ENCODE measurements at places on chromosomes 12 and 14.

- DNase-seq, result no peak
Measured at GRCh38 chr12:124828264-124829007, 35.2 kb downstream of the SCARB1 start.

GRCh38 chr12:4584896-4585295 is 22.9 kb downstream of the DYRK4 start:
- DNase-seq, result no peak

DNA sequence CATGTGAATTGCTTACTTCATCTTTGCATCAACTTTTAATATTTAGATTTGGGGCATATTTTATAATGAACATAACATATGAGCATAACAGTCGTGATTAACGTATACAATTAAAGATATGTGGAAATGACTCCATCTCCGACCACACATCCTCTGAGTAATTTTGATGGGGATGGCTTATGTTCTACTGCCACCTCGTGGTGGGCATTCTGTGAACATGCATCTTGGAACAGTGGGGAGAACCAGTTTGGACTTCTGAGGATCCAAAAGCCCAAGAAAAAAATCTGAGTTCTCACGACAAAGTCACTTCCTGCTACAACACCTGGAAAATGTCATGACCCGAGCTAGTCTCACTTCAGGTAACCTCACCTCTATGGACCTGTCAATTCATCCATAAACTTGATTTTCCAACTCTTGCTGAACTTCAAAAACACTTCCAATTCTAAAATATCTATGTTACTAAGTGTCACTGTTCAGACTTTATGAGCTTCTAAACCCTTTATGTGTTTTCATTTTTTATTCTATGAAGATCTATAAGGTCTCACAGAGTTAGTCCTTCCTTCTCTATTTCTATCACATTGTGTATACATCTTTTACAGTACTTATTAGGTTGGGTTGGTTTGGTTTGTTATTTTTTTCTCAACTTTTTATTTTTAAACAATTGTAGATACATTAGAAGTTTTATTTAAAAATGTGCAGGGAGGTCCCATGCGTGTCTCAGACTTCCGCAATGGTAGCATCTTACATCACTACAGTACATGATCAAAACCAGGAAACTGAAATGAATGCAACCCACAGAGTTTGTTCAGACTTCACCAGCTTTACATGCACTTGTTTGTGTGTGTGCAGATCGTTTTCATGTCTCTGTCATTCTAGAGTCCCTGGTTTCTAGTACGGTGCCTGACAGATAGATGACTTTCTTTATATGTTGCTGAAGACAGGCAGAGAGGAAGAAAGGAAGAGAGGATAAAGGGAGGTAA is 38.2 kb upstream of the STAB2 start:
- peak; percentile 14 for DNase-seq

GRCh38 chr14:85363358-85363757 is 166.6 kb upstream of the FLRT2 start:
- no peak for DNase-seq

GRCh38 chr12:57332646-57333312 is 81.8 kb upstream of the STAC3 start:
- no peak for DNase-seq

DNA sequence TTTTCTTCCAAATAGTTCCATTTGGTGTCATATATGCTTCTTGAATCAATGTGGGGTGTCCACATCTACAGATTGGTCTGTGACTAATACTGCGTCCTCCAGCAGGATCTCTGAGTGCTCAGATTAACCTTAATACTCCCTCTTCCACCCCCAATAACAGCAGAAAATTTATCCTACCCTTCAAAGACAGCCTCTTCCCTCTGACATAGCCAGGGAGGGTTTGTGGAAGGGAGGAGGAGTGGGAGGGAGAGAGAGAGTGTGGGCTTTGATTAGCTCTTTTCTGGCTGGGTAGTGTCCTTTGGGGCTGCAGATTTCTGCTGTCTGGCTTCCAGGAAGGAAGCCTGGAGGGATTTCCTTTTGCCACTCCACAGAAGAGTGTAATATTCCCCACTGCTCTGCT is 220.7 kb downstream of the TTC6 start:
- DNase-seq, result no peak

DNA sequence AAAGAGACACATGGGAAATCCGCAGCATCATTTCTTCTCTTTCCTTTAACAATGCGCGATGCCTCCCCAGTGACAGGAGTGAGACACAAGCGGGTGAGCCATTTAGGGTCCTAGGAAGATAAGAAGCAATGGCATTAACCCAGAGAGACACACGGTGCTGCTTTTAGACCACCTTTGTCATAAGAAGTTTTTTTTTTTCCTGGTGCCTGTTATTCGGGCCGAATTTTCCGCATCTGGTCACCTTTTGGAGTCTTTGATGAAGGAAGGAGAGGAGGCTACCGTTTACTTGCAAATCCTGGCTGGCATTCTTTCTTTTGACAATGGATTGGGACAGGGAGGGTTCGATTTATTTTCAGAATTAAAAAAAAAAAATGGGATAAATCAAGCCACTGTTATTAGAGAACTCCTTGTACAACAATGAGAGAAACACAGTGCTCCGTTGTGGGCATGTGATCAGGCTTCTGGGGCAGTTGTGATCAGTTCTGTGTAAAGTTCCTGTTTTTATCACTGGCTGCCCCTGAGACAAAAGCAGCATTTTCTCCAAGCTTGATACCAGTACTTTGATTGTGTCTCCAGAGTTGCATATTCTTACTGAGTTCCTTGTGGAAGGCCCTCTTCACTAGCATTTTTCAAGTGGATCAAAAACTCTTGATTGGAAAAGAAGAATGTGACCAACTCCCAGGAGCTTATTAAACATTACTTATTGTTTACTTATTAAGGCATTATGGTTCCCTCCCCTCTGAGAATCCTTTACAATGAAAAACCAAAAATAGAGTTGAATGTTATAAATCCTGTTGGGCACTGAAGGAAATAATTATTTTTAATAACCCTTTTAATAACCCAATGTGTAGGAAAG is 1.1 kb downstream of the DIP2B start:
- DNase-seq, result no peak

DNA sequence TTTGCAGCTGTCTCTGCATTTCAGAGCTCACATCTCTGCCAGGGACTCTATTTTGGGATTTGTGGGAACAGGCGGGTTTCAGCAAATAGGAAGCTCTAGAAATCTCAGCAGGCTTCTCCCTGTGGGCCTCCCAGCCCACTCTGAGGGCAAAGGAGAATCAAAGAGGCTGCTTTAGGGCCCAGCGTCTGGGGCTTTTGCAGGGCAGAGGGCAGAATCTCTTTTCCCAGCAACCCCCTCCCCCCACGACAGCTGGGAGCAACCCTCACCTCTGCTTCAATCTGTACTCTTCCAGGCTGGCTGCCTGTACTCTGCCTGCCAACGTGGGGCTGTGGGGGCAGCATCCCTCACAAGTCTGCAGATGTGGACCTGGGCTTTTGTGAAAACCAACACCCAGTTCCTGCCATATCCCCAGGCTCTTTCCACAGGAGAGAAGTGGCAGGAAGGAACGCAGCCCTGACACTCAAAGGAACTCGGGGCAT is 529.6 kb upstream of the TBX3 start:
- DNase-seq, result no peak

DNA sequence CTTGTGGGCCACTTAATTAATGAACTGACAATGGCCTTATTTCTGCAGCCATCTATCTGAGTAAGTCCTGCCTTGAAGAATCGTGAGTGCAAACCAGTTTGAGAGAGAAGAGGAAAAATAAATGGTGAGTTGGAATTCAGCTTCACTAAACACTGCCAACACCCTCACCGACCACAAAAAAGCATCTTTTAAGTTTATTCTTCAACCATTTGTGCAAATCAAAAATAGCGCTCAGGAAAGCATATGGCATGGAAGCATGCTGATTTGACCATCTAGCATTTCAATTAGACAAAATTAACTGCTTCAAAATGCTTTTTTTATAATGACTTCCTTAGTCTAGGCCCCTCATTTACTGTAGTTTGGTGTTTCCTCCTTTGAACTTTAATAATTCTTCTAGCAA is 294.0 kb downstream of the PPFIA2 start:
- no peak for DNase-seq

DNA sequence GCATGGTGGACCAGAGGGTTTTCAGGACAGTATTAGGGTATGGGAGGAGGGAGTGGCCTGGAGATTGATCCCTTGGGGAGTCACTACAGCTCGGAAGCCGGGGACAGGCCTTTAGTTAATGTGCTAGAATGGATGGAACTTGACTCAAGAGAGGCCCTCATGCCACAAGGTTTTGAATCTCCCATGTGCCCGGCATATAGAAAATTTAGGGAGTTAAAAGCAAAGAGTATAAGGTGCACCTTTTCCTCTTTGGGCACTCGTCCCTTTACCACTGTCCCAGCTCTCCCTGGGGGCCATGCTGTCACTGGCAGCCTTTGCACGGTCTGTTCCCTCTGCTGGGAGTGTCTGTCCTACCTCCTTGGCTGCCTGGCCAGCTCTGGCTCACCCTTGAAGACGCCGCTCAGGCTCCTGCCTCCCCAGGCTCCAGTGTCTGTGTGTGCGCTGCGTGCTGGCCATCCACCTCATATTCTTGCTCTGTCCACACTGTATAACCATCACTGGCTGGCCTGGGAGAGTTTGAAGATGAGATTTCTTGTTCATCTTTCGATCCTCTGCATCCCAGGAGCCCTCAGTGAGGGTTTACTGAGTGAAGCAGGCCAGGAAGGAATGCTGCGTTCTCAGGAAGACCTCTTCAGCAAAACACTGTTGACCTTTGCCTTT is 161.3 kb downstream of the ZFP36L1 start:
- no peak for DNase-seq

- no peak for DNase-seq
Measured at GRCh38 chr14:43003845-43004244, 1397.2 kb downstream of the LRFN5 start.

- DNase-seq, result no peak
Measured at GRCh38 chr12:102811110-102811737, 105.8 kb downstream of the PAH start.

DNA sequence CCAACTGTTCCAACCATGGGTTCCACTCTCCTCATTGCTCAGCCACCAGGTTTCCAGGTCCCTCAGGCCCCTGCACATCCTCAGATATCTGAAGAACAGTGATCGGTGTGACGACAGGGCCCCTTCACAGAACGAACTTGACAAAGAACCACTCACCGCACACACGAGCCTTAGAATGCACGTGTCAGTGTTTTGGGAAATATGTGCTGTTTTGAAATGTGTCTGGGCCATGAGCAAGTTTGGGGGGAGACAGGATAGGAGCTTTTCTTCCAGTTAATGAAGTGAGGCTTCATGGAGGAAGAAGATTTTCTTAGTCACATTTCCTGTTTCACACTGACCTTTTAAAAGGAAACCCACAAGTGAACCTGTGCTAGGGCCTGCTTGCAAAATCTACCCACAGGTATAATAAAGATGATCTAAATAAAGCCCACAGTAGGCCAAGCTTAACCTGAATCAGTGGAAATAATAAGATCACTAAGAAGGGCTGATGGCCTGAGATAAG is 58.6 kb downstream of the ZFP36L1 start:
- DNase-seq, result peak; percentile 52

GRCh38 chr12:63963868-63964267 is 119.4 kb downstream of the SRGAP1 start:
- no peak for DNase-seq

GRCh38 chr12:79557690-79558315 is 133.0 kb downstream of the PAWR start:
- DNase-seq, result no peak

DNA sequence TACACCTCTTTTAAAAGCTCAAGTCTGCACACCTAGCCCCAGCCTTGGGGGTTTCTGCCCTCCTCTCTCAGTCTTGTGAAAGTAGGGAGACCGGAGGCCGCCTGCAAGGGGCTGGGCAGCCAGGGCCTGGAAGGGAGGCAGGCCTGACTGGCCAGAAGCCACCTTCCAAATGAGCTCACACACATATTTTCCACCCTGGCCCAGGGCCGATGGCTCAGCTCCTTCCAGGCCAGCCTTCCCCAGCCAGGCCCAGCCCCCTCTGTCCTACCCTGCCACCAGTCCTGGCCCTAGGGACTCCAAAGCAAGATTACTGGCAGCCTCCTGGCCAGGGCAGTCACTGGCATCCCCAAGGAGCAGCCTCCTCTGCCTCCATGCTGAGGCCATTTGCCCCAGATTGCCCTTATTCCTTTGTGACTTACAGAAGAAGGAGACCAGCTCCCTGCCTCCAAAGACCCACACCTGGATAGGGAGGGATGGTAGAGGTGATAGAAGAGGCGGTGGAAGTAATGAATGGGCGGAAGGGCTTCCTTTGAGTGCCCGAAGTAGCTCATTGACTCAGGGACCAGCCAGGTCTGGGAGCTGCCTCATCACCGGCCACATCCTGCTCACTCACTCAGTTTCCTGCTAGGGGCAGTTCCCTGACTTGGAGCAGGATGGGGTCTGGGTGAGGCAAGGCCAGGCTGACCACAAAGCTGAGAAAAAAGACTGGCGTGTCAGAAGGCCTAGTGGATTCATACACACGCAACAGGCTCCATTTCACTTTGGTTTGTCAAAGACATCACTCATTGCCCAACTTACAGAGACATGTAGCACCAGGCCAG is 14.8 kb downstream of the MMP14 start:
- no peak for DNase-seq

DNA sequence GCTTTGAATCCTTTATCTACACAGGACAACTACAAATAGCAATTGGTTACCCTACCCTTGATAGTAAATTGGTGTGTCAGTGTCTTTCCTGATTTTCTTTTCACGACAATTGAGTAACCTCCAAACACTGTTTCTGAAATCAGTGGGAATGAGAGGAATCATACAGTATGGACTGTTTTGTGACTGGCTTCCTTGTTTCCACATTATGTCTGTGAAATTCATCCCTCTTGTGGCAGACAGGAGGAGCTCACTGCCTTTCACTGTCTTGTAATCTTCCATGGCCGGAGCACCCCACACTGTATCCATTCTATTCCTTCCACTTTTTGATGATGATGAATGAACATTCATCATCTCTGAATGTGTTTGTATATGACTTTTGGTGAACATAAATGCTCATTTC is 164.0 kb upstream of the PZP start:
- no peak for DNase-seq

DNA sequence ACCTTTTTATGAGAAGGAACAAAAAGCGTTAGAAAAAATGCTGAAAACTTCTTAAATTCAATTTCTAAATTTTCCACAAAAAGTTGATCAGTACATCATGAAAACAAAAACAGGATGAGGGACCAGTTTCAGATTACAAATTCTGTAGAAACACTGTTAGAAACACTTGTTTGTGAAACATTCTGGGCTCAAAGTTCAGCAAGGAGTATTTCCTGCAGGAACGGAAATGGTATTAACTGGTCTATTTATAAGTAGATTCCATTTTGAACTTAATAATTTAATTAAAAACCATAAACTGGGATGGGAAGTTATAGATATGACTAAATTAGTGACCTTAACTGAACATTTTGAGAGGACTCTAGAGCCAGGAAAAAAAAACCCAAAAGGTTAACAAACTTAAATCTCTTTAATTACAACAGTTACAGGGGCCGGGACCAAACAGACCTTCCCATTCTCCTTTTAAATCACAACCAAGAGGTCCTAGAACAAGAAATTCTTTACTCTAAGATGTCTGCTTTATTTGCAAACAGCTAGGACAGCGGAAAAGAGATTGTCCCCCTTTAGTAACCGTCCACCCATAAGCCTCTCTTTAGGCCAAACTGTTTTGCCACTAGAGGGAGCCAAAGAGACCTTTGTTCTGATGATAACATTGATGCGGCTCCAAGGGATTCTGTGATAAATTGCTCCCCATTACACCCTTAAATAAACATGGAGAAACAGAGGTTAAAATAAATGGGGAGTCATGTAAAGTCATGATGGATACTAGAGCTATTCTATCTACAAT is 69.0 kb upstream of the RERGL start:
- no peak for DNase-seq

GRCh38 chr14:78278464-78279250 is 108.5 kb downstream of the NRXN3 start:
- DNase-seq, result no peak

All from stimulated activated CD8-positive, alpha-beta memory T cell treated with anti-CD3 and anti-CD28 coated beads, Interleukin-15, amount 100 ng/mL, for 4 hours (primary cell).